ENCODE measurements at places on chromosomes 6 and 20.

GRCh38 chr20:48106428-48106827, 321.1 kb upstream of the SULF2 start:
- no peak for DNase-seq

DNA sequence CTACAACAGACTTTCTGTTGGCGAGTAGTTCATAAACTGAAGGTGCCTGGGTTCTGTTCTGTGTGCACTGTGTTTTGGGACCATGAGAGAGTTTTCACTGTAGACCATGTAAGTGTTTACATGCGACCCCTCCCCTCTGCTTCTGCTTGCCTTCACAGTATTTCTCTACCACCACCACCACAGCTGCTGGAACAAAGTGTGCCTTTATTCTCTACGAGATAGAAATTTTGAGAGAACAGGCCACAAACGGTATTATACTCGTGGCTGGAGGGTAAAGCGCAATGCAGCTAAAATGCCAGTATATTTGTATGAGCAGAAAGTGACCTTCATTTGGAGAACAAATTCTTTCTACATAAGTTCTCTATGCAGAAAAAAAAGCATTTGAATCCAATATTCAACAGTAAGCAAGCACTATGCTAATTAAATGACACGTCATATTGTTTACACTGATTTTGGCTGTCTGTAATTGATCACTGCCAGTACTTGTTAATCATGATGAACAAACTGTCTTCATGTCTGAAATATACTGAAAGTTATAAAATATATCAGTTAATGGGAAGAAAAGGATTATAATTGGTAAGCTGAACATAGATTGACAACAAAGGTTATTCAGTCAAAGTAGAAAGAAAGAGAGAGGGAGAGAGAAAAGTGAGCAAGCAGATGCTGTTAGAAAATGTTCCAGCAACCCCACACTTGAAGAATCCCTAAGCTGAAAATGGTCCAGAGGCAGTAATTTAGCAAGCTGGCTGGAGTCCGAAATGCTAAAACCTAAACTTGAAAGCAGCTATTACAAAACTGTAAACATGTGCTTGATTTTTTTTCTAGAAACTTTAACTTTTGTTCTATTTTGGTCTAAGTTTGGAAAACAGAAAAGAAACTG, 8.8 kb downstream of the CLDN20 start:
- DNase-seq, result no peak

- DNase-seq, result no peak
Observed at GRCh38 chr6:128597004-128597403, 76.6 kb upstream of the PTPRK start.

- DNase-seq, result no peak
Observed at GRCh38 chr6:1970151-1970561, 275.2 kb downstream of the GMDS start.

DNA sequence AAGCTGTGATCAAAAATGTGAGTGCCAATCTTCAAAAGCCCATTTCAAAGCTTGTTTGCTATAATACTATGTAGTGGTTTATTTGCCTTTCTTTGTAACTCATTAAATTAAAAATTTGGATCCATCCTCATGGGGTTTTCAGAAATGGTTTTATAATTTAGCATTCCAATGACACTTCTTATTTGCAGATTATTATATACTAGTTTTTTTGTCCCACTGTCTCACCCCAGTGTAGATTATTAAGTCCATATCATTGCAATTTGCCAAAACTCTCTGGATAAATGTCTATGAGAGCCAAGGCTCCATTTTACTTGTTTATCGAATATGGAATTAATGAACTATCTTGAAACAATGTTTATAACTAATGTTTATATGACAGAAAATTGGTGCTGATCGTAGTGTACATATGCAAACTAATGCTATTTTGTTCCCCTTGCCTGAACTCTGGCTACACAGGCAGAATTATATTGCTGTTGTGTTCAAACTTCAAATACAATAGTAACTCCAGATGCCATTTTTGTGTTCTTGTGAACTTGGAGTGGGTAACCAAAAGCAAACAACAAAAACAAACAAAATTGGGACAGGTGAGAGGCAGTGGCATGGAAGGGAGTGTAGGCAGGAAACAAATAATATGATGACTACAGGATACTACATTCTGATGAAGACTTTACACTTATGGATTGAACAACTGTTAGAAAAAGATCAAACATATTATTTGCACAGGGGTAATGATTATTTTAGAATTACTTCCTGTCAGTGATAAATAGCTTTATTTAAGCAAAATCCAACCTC, 307.1 kb upstream of the FLRT3 start:
- no peak for DNase-seq

GRCh38 chr6:99184696-99185095, 164.8 kb downstream of the FAXC start:
- DNase-seq, result no peak

GRCh38 chr20:44422083-44422482, 53.6 kb upstream of the TTPAL start:
- DNase-seq, result peak; percentile 72

DNA sequence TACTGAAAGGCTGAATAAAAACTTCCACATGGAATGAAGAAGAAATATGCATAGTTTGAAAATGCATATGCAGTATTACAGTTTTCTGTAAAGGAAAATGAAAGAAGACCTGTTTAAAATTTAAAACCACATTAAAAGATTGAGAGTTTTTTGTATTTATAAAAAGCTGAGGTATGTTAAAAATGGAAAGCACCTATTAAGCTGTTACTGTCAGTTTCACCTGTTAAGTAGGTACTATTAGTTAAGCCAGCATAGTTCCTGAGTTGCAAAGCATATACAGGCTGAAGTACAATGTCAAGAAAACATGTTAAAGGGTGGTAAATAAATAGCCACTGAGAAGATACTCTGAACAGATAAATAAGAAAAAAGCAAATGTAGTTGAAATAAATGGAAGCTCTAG, 69.9 kb downstream of the ATXN1 start:
- no peak for DNase-seq

DNA sequence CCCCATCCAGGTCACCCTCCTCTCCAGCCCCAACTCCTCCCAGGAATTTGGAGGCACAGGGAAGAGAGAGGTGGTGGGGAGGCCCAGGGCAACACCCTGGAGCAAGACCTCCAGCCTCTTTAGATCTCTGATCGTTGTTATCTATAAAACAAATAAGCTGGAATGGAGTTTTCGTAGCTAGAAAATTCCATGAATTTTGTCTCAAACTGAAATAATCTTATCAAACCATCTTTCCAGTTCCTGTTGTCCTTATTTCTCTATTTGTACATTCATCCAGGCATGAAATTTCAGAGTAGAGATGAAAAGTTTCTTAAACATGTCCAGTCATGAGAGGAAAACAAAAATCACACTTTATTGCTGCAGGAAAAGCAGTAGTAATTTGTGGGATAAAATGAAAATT, 6.2 kb upstream of the SLC4A11 start:
- DNase-seq, result no peak

GRCh38 chr6:5379647-5380242, 118.4 kb downstream of the FARS2 start:
- DNase-seq, result peak; percentile 50

- DNase-seq, result peak; percentile 37
Observed at GRCh38 chr20:51481341-51481914, 61.1 kb downstream of the NFATC2 start.

GRCh38 chr6:31128093-31128676, 7.9 kb upstream of the CDSN start:
- DNase-seq, result peak; percentile 71

GRCh38 chr6:73180763-73181619, 44.3 kb downstream of the KHDC1L start:
- peak; percentile 74 for DNase-seq

DNA sequence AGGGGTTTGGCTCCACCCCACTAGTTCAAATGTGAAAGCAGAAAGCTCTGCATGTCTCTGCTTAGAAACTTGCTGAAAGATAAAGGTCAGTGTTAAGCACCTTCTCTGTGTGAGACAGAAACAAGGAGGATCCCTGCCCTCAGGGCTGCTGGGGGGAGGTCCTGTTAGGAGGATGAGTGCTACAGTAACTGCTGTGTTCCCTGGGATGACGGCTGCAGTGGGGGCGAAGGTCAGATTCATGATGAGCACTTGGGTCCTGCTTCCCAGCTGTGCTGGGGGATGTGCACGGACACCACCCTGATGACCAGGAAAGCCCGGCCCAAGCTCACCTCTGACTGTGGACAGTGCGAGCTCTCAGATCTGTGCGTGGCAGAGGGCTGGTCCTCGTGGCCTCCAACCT, 252.6 kb downstream of the DLL1 start:
- no peak for DNase-seq

GRCh38 chr6:170110201-170111140, 180.4 kb downstream of the DLL1 start:
- no peak for DNase-seq

- peak; percentile 41 for DNase-seq
Observed at GRCh38 chr6:3977875-3978711, 100.8 kb downstream of the FAM217A start.

- DNase-seq, result peak; percentile 75
Observed at GRCh38 chr6:54282186-54282585, 26.1 kb upstream of the TINAG start.

GRCh38 chr6:4133941-4134838, 1.2 kb downstream of the ECI2 start:
- DNase-seq, result no peak

- DNase-seq, result no peak
Observed at GRCh38 chr6:81894306-81894705, 141.8 kb upstream of the TENT5A start.

DNA sequence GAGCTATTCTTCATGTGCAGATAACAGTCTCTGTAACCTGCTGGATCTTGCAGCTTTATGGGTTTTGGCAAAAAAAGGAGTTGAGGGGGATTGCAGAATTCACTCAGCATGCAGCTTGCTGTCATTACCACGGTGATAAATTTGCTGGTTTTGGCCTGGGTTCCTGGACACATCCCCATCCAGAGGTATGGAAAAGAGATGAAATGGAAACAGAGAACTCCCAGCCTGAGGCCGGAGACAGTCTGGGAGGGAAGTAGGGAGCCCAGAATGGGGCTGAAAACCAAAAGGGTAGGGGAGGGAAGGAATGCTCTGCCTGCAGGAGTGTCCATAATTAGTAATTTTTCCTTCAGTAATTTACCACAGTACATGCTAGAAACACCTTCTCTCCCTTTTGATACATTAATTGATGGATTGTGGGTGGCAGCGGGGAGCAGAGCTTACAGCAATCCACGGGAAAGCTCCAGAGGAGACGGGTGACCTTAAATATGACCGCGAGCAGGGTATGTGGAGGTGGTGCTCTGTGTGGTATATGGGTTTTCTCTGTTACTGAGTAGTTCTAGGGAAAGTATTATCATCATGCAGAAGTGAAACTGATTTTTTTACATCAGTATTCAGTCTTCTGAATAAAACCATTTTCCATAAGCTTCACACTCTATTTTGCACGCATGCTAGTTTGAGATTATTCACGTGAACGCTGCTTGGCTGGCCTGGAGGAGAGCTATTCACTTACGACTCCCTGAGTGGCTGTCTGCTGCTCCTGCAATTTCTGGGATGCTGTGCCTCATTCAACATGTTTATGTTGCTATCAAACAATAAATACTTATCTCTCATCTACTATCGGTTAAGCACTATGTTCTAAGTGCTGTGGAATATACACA, 66.3 kb upstream of the KCNK16 start:
- DNase-seq, result no peak

GRCh38 chr20:31747640-31748039, 8.6 kb downstream of the TPX2 start:
- DNase-seq, result no peak

DNA sequence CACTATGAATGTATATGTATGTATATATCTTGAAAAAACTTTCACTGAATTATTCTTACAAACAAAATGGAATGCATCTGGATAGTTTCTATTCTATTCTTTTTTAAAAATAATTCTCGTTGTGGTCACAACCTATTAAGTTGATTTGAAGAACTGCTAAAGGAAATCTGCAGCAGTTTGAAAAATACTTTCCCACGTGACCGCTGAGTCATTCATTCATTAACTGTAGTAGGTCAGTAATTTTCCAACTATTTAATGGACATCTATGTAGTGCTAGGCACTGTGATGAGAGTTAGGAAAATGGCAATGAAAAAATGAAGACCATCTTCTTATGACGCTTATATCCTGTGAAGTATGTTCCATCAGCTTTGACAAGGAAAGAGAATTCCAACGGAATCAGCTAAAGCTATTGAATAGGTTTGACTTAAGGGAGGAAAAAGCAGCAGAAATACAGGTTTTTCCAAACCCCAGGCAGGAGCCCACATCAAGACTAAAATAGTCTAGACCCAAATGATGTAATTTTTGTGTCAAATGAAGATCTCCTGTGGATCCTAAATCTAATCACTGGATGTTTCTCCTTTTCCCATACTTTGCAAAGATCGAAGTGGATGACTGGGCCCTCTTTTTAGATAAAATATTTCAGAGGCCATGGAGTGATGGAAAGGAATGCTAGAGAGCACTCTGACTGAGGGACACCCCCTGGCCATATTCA, 4.1 kb upstream of the EFHC1 start:
- peak; percentile 25 for DNase-seq

- peak; percentile 92 for DNase-seq
Observed at GRCh38 chr6:87407901-87408720, at the start of gene CFAP206. CFAP206 (plus strand) TSS chr6:87407972; CDS start chr6:87409840, 1,868 bp downstream.

DNA sequence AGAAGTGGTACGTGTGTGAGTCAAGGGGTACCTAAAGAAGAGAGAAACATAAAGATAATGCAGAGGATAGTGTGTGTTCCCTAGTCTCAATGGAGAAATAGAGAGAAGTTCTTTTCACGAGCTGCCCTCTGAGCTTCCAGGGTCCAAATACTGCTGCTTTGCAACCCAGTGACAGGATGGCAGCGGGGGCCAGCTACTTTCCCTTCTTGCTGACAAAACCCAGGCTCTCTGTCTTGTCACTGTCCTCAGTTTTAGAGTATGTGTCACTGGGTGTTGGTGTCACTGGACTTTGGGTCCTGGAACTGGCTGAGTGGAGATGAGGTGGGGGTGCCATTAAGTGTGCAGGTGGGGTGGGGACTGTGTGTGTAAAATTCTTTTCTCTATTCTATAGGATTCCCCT, 265.6 kb downstream of the CDC5L start:
- no peak for DNase-seq

DNA sequence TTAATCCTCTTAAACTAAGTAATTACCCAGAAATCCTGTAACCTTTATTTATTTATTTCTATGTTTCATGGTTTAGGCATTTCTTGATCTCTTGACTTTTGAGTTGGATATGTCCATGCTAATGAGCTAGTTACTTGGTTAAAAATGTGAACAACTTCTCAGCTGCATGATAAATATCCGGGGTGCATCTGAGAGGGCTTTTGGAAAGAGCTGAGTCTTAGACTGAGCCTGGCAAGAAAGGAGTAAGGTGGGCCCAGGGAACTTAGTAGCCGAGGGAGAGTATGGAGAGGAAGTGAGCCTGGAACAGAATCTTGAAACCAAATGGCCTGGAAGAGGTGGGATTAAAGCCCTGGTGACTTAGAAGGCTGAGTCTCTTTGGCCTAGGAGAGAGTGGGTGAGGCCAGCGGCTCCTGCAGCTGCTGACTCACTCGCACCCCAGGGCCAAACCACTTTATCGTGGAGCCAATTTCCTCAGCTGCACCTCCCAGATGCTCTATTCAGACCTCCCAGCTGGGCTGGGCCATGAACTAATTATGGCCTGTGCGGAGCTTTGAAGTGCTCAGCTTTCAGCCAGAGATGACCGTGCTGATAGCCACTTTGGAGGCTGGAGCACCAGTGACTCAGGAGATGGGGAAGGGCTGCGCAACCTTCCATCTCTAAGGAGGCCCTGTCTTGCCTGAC, 19.1 kb downstream of the TGM3 start:
- DNase-seq, result no peak

GRCh38 chr20:12928358-12928754, 80.4 kb upstream of the SPTLC3 start:
- no peak for DNase-seq

- no peak for DNase-seq
Observed at GRCh38 chr6:158046201-158047126, 64.8 kb downstream of the SYNJ2 start.

GRCh38 chr20:38853759-38854158, 48.3 kb downstream of the PPP1R16B start:
- no peak for DNase-seq
